ENCODE measurements at places on chromosomes 16 and 17.
A peak's percentile ranks its signal among the peaks of the same experiment; 100 is the strongest.

DNA sequence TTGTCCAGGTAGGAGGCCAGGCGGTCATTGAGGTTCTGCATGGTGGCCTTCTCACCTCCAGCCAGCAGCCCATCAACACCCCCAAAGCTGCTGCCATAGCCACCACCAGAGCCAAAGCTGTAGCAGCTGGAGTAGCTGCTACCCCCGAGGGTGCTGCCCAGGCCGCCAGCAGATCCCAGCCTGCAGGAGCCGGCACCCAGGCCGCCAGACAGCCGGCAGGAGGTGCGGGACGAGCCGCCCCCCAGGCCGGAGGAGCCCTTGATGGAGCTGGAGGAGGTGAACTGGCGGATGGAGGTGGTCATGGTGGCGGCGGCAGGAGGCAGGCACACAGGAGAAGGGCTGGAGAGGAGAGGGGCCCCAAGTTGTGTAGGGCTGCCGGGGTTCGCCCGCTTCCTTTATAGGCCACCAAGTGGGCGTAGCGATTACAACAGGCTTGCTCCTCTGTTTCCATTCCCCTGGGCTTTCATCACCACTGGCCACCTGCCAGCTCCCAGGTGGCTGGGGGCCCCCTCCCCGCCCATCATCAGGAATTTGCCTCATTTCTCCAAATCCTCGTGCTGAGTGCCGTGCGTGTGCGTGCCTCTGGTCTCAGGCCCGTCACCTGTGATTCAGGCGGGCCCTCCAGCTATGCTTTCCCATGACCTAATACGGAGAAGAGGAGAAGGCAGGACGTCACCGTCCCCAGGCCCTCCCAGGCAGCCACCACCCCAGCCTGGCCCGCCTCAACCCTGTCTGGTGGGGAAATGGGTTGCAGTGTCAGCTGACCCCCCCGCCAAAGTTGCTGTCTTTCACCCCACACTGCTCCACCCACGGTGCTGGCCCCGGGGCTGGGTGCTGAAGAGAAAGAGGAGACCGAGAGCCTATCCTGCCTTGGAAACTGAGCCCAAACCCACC, at the start of gene KRT17:
Gene KRT17 (minus strand): TSS at position 368 of the 894 bp plus-strand sequence. CDS start 66 bp downstream, at position 302.
- no peaks in the 10 kb centered on the region for H3K36me3 ChIP-seq
- H3K4me3 ChIP-seq, result no peak within 1 kb of the TSS
- peaks cover 3% of the 10 kb centered on the region for H3K27me3 ChIP-seq
- DNase-seq, result no peak

DNA sequence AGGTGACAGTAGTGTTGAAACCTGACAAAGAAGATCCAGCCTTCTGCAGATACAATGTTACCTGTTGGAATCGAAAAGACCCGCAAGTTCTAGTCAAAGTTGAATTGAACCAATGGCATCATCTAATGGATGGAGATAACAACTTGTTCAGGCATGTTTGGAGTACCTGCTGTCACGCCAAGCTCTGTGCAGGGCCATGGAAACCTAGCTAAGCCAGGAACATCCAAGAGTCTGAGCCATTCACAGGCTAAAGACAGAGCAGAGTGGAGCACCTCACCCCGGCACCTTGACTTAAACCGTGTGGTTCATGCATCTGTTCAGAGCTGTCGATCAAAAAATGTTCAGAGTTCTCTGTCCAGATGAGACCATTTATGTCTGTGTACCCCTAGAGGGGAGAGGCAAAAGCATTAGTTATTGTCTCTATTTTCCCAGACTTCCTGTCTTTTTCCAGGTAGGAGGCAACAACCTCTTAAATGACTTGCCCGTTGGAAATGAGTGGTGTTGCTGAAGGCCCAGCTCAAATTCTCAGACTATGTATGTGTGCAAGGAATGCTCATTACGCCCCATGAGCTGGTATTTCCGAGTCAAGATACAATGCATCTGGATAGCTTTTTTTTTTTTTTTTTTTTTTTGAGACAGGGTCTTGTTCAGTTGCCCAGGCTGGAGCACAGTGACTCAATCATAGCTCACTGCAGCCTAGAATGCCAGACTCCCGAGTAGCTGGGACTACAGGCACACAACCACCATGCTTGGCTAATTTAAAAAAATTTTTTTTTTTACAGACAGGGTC, 44.9 kb upstream of the XYLT1 start:
- H3K27ac ChIP-seq, result no peak overlapping the region
- peaks cover 30% of the 10 kb centered on the region for H3K27me3 ChIP-seq
- DNase-seq, result no peak
- no peaks in the 10 kb centered on the region for H3K4me1 ChIP-seq
- H3K36me3 ChIP-seq, result no peaks in the 10 kb centered on the region

- no peaks in the 10 kb centered on the region for H3K27me3 ChIP-seq
- H3K36me3 ChIP-seq, result no peaks in the 10 kb centered on the region
- no peak overlapping the region for H3K27ac ChIP-seq
- H3K4me3 ChIP-seq, result no peak overlapping the region
These were observed 21.2 kb downstream of the PEMT start for GRCh38 chr17:17570140-17570797.

GRCh38 chr16:3458852-3459361, 15.4 kb downstream of the NAA60 start:
- H3K27me3 ChIP-seq, result no peaks in the 10 kb centered on the region
- H3K27ac ChIP-seq, result peak overlapping the region; percentile 91
- peak overlapping the region; percentile 87 for H3K4me3 ChIP-seq
- peaks cover 47% of the 10 kb centered on the region for H3K4me1 ChIP-seq
- DNase-seq, result no peak

DNA sequence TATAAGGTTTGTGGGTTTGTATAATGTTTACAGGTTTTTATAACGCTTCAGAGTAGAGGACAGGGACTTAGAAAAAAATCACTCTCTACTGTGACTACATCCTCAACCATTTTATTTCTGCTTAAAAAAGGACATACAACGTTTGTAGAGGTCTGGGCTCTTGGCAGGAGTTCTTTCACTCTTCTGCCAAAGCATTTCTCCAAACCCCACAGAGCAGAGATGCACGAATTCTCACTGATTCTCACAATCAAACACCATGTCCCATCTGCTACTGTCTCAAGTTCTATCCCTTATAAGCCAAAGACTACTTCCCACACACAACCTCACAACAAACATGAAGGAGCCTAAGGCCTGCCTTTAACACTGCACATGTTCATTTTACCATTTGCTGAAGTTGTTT, 7.0 kb upstream of the ANKFY1 start:
- no peak for DNase-seq
- peaks cover 6% of the 10 kb centered on the region for H3K4me1 ChIP-seq
- no peaks in the 10 kb centered on the region for H3K27me3 ChIP-seq

DNA sequence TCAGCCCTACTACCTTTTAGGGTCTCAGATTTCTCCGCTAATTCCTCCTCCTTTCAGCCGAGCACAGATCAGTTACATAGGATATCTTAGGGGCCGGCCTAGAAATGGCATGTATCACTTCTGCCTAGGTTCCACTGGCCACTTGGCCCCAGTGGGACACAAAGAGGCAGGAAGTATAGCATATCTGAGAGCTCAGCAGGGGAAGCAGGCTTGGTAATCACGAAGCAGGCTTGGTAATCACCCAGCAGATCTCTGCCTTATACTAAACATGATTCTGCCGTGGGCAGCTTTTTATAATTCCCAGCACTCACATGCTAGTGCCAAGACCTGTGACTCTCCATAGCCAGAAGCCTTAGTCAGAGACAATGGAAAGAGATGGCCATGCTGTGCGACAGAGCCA, 59.6 kb upstream of the CACNG5 start:
- no peaks in the 10 kb centered on the region for H3K4me1 ChIP-seq
- H3K27me3 ChIP-seq, result no peaks in the 10 kb centered on the region
- H3K27ac ChIP-seq, result no peak overlapping the region
- DNase-seq, result no peak
- no peaks in the 10 kb centered on the region for H3K36me3 ChIP-seq

- no peak overlapping the region for H3K4me3 ChIP-seq
- no peak overlapping the region for H3K27ac ChIP-seq
- no peak for DNase-seq
- H3K36me3 ChIP-seq, result no peaks in the 10 kb centered on the region
These were observed 224.4 kb downstream of the PRKCA start for GRCh38 chr17:66526827-66527226.

DNA sequence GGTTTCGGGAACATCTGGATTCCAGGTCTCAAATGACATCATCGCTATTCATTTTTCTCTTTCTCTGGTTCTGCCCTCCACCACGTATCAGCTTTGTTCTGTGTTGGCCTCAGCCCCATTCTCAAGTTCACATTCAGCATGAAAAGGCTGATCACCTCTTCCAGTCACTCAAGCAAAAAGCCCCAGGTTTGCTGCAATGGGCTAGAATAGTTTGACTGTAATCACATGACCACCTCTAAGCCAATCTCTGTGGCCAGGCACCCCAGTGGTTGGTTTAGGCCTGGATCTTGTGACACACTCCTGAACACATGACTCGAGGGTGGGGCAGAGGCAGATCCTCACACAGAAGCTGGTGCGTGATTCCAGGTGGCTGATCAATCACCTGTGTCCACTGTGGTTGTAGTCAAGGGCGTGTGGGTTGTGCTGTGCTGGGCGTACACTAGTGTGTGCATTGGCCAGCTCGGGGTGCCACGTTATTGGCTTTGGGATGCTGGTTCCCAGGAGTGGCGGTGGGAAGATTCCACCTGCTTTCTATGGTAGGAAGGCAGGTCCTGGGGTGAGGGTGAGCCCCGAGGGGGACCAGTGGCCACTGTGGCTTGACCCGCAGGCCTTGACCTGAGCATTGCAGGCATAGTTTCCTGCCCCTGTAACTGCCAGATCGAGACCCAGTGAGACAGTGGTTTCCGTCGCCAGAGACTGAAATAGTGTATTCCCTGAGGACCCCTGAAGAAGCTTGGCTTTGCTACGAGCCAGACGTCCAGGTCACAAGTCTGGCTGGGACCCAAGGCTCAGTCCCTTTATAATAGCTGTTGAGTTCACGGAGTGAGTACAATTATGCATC, 12.0 kb downstream of the EEF2K start:
- no peaks in the 10 kb centered on the region for H3K27me3 ChIP-seq
- no peak overlapping the region for H3K27ac ChIP-seq
- DNase-seq, result no peak
- H3K4me3 ChIP-seq, result no peak overlapping the region
- no peaks in the 10 kb centered on the region for H3K36me3 ChIP-seq

- DNase-seq, result no peak
- no peaks in the 10 kb centered on the region for H3K27me3 ChIP-seq
These were observed 5.0 kb downstream of the SLC5A2 start for GRCh38 chr16:31487720-31488467.

GRCh38 chr17:67187927-67188326, 57.1 kb downstream of the HELZ start:
- no peak overlapping the region for H3K27ac ChIP-seq
- peaks cover 10% of the 10 kb centered on the region for H3K36me3 ChIP-seq
- no peak overlapping the region for H3K4me3 ChIP-seq
- no peaks in the 10 kb centered on the region for H3K27me3 ChIP-seq
- H3K4me1 ChIP-seq, result peaks cover 5% of the 10 kb centered on the region
- DNase-seq, result no peak

- H3K4me1 ChIP-seq, result peaks cover 40% of the 10 kb centered on the region
- H3K27ac ChIP-seq, result peak within 1 kb of the TSS; percentile 95
- peak; percentile 92 for DNase-seq
- H3K36me3 ChIP-seq, result peaks cover 10% of the 10 kb centered on the region
These were observed at the start of gene ZKSCAN2 for GRCh38 chr16:25257470-25257955. TSS of gene ZKSCAN2 (minus strand) at chr16:25257845. CDS start at chr16:25257127, 718 bp downstream.

DNA sequence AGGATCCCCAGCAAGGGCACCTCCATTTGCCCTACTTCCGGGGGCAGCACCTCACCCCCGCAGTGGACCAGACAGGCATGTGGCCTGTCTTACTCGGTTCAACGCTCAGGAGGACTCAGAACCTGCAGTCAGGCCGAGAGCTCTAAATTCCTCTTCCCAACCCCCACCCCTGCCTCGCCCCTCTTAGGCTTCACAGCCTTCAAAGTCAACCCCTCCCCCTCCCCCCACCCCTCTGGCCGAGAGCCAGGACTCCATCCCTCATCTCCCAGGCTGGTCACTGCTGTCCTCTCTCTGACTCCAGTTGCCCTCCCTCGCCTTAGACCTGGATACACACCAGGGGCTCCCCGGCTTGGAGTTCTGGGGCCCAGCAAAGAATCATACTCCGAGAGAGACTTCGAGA, 8.1 kb upstream of the HS3ST6 start:
- no peak overlapping the region for H3K4me3 ChIP-seq
- no peaks in the 10 kb centered on the region for H3K4me1 ChIP-seq
- DNase-seq, result no peak
- H3K36me3 ChIP-seq, result no peaks in the 10 kb centered on the region

GRCh38 chr17:21282231-21282630, 2.3 kb upstream of the MAP2K3 start:
- DNase-seq, result no peak
- no peaks in the 10 kb centered on the region for H3K27me3 ChIP-seq
- H3K4me1 ChIP-seq, result peaks cover 41% of the 10 kb centered on the region
- no peak overlapping the region for H3K27ac ChIP-seq

GRCh38 chr17:81164371-81165245, 699 bp upstream of the PVALEF start:
- no peak overlapping the region for H3K27ac ChIP-seq
- peak; percentile 42 for DNase-seq
- H3K27me3 ChIP-seq, result peaks cover 2% of the 10 kb centered on the region
- no peaks in the 10 kb centered on the region for H3K36me3 ChIP-seq

DNA sequence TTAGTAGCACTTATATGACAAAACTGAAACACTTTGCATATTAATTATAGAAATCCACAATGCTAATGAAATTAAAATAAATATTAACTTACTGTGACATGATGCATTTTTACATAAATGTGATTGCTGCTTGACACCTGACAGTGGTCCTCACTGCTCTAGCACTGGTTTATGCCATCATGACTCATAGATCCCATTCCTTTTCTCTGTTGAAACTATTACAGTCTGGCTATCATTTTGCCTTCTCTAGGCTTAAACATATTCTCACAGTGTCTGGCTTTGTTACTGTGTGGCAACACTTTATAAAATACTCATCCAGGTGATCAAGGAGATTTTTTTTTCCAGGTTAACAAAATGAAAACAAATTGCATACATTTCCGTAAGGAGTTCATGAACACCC, 108.0 kb downstream of the MRTFB start:
- no peaks in the 10 kb centered on the region for H3K27me3 ChIP-seq
- H3K4me3 ChIP-seq, result no peak overlapping the region
- no peak overlapping the region for H3K27ac ChIP-seq
- DNase-seq, result no peak

- no peak for DNase-seq
- no peak overlapping the region for H3K27ac ChIP-seq
- no peaks in the 10 kb centered on the region for H3K4me1 ChIP-seq
- no peak overlapping the region for H3K4me3 ChIP-seq
- H3K27me3 ChIP-seq, result peaks cover 10% of the 10 kb centered on the region
These were observed 51.7 kb downstream of the HLF start for GRCh38 chr17:55316499-55316898.

DNA sequence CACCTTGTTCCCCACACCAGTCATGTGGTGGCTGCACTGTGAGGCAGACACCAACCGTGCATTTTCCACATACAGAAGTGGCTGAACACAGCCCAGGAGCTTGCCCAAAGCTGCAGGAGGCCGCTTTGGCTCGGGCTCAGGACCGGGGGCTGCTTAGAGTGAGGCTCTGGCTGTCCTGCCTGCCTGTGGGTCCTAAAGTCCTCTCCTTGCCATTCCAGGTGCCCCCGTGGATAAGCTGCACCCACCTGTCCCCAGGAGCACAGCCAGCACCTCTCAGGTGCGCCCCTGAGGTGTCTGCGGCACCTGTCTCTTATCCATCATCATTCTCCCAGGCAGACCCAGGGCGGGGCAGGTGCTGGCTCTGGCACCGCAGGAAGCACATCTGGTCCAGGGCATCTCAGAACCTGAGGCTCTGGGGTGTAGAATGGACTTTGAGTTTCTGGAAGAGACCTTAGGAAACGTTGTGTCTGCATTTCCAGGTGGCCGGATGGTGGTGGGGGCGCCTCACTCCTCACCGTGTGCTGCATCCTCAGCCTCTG, 180.5 kb upstream of the ZNF469 start:
- no peaks in the 10 kb centered on the region for H3K4me1 ChIP-seq
- H3K27me3 ChIP-seq, result no peaks in the 10 kb centered on the region
- no peak overlapping the region for H3K4me3 ChIP-seq
- H3K27ac ChIP-seq, result no peak overlapping the region
- H3K36me3 ChIP-seq, result no peaks in the 10 kb centered on the region
- DNase-seq, result no peak

Measured in natural killer cell treated with Interleukin-12 subunit alpha and Interleukin-12 subunit beta and Interleukin-15 and Interleukin-18, amount 100 ng/mL, for 72 hours (primary cell).